ENCODE measurements at places on chromosomes 3 and 15. TPM values are rescaled to one million over a fixed set of nuclear protein-coding genes. Genes with fewer than 3 reads are reported as not detected.
A peak's percentile ranks its signal among the peaks of the same experiment; 100 is the strongest.

- DNase-seq, result no peak
These were observed 248.8 kb upstream of the LYSMD4 start for GRCh38 chr15:99981839-99982658.

DNA sequence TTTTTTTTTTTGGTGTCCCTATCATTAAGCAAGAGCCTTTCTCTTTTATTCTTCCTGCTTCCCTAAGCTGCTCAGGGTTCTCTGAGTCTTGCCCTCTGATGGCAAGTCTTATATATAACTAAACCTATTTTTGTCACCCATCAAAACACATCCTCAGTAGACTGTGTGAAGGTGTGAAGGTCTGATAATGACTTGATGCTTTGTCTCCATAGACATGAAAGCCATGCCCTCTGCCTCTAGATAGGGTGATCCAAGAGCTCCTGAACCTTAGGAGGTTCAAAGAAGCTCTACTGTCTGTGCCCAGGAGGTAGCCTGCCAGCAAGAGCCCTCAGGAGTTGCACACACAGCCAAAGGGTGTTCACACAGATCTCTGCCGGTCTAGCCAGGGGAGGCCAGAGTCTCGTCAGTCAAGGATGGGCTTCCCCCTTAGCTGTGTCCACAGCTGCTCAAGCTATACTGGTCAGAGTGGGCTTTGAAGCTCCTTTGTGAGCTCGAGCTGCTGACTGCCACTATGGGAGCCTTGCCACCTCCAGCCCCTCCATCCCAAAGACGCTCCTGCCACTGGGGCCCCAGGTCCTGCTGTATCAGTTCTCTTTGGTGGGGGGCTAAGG, 13.1 kb upstream of the SNX22 start:
- no peak for DNase-seq

- DNase-seq, result no peak
These were observed 342.6 kb downstream of the NSUN3 start for GRCh38 chr3:94405258-94406035.

- DNase-seq, result peak; percentile 9
These were observed 43.7 kb upstream of the ROPN1 start for GRCh38 chr3:124035463-124036121.

- DNase-seq, result no peak
These were observed 25.0 kb upstream of the UACA start for GRCh38 chr15:70788114-70789049.

GRCh38 chr15:70095408-70096214, 2.1 kb downstream of the TLE3 start:
- DNase-seq, result peak; percentile 77

DNA sequence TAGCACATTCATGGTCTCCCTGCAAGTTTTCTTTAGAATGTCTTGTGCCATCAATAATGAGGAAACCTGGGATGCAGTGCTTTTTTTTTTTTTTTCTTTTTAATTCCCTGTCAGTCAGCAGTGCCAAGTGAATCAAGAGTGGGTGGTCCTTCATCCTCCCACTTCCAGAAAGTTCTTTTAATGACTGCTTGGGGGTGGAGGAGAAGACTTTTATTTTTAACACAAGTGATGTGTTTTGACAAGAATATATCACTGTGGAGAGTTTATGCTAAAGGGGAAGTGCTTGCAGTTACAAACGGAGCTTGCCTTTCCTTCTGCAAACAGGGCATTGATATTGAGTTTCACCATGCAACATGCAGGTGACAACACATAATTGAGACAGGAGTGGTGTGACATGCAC, 69.7 kb downstream of the CACNA2D3 start:
- DNase-seq, result no peak

GRCh38 chr3:12982619-12983101, 90.6 kb downstream of the IQSEC1 start:
- DNase-seq, result no peak

DNA sequence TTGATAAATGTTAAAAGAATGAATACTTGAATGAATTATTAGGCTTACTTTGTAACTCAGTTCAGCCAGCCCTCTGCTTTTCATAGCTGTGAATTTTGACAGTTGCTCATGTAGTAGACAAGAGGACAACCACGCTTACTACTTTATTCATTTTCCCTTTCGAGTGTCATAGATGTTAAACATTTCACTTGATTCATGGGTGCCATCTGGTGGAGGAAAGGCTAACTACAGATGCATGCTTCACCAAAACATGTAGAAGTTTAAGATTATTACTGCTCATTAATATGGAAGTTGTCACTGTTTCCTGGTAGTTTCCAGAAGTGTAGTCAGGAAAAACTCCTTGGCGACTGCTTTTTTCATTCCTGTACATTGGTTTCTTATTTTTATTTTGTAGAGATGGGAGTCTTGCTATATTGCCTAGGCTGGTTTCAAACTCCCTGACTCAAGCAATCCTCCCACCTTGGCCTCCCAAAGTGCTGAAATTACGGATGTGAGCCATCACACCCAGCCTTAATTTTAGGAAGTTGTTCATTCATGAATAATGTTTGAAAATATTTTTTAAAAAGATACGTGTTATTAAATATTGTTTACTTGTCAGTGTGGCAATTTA, 163.2 kb downstream of the B3GALNT1 start:
- peak; percentile 83 for DNase-seq

GRCh38 chr3:37701734-37702433, 159.8 kb upstream of the CTDSPL start:
- DNase-seq, result no peak

DNA sequence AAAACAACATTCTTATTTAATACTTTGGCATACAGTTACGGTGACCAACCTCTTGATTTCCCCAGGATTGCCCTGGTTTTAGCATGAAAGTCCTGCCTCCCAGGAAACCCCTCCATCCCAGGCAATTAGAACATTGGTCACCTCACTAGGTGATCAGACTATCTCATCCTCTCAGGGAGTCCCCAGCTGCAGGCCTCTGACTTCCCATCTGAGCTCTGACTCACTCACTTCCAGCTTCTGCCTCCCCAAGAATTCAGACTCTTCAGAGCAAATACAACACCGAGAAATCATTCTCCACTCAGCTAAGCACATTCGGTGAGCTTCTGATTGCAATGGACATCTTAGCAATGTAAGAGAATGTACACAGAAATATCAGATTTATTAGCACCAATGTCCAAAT, 92.4 kb upstream of the HES1 start:
- DNase-seq, result no peak

GRCh38 chr15:89472785-89473256, 23.6 kb downstream of the RHCG start:
- DNase-seq, result peak; percentile 83

DNA sequence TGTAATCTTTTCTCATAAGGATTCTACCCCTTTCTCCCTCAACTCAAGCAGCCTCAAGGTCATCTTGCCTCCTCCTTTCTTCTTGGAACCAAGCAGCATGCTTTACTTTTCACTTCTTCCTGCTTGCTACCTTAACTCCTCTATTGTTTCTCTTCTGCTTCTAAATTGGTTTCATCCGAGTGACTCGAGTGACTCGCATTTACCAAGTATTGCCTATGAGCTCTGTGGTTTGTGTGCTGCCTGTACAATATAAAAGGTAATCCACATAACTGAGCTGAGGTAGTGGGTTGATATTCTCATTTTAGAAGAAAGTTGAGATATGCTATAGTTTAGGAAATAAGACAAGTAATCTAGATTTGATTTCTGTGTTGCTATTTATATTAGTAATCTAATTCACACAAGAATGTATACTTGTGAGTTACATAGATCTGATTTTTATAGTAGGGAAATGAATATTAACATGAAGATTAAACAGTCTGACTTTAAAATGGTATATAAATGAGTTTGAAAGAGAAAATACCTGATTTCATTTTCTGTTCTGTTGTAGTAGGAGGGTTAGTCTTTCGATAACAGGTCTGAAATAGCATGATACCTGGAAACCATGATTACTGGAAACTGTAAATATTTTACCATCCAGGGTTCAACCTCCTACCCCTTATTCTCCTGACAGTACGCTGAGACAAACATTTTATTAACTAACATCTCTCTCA, 5.5 kb downstream of the HHLA2 start:
- no peak for DNase-seq

- DNase-seq, result no peak
These were observed 1.0 kb downstream of the MAPKAPK3 start for GRCh38 chr3:50617911-50618481.

Gene OXNAD1
- total RNA-seq, result 23.3 TPM

Gene PLA2G4D
- not detected for total RNA-seq

Gene ZNF860
- total RNA-seq, result 22.4 TPM

Gene SMARCC1
- total RNA-seq, result 71.3 TPM
